ENCODE measurements at places on chromosomes 12 and 14. TPM values are rescaled to one million over a fixed set of nuclear protein-coding genes. Genes with fewer than 3 reads are reported as not detected.

GRCh38 chr14:52103416-52103815 lies 34.6 kb upstream of the NID2 start:
- DNase-seq = no peak

GRCh38 chr12:53244337-53244736 lies 12.3 kb upstream of the RARG start:
- no peak for DNase-seq

GRCh38 chr12:10498042-10498441 lies 7.6 kb upstream of the EIF2S3B start:
- no peak for DNase-seq

- DNase-seq = no peak
These were observed 62.7 kb upstream of the RPH3A start for GRCh38 chr12:112728864-112729263.

DNA sequence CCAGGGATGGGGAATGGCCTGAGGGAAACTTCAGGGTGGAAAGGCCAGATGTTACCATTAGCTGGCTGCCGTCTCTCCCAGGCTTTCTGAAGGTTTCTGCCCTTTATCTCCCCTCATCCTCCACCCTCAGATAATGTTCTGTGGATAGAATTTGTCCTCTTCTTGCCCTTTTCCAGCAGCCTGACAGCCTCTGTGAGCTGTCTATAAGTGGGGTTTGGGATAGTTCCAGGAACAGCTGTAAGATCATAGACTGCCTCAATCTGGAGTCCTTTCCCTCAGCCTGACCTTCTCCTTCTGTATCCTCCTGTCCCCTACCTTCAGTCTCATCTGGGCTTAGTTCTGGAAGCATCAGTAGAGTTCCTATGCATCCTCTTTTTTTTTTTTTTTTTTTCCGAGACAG lies 2.8 kb upstream of the RND1 start:
- DNase-seq = no peak

- DNase-seq = no peak
These were observed 131.4 kb upstream of the CCDC175 start for GRCh38 chr14:59707778-59708561.

- no peak for DNase-seq
These were observed 35.3 kb downstream of the KICS2 start for GRCh38 chr12:64186789-64187188.

CEBPE gene
- not detected for total RNA-seq

DNA sequence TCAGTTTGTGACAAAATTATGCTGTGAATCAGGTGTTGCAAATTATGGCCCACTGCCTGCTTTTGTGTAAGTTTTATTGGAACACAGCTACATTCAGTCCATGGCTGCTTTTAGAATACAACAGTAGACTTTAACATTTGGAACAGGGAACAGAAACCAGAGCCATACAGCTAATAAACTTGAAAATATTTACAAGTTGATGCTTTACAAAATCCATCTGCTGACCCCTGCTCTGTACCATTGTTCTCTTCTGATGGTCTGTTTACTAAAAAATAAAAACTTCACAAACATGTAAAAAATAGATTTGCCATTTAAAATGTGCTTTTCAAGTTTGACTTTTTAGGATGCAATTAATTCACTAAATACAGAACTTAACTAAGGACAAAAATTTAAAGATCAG lies 20.8 kb downstream of the PSMA3 start:
- DNase-seq = no peak

DNA sequence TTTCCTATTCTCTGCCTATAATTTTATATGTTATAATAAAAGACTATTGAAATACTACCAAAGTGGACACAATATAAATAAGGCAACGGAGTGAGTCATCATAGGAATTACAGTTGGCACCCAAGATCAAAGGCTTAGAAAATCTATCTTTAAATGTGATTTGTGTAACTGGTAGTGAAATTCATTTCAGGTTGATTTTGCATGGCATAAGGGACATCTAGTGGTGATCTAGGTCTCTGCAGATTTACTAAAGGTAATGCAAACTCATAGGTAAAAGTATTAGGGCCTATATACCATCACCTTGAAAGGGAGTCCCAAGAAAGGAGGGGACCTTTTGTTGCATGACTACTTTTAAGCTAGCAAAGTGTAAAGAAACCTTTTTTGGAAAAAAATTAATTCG lies 527.2 kb downstream of the NRXN3 start:
- DNase-seq = peak; percentile 7

DNA sequence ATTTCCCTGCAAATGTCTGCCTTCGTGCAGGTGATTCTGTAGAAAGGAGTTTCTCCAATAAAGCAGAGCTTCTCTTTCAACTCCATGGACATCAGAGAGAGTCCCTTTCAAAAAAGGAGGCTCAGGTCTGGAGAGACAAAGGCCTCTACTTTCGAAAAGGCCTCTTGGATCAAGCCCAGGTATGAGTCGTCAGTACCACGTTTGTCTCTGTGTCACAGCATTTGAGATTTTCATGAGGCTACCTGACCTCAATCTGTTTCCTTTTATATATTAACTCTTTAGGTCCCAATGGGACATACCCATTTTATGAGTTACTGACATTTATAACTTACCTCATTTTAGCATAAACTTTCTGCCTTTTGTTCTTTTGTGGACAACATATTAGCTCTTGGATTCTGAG lies 290.8 kb downstream of the RPAP3 start:
- no peak for DNase-seq

DNA sequence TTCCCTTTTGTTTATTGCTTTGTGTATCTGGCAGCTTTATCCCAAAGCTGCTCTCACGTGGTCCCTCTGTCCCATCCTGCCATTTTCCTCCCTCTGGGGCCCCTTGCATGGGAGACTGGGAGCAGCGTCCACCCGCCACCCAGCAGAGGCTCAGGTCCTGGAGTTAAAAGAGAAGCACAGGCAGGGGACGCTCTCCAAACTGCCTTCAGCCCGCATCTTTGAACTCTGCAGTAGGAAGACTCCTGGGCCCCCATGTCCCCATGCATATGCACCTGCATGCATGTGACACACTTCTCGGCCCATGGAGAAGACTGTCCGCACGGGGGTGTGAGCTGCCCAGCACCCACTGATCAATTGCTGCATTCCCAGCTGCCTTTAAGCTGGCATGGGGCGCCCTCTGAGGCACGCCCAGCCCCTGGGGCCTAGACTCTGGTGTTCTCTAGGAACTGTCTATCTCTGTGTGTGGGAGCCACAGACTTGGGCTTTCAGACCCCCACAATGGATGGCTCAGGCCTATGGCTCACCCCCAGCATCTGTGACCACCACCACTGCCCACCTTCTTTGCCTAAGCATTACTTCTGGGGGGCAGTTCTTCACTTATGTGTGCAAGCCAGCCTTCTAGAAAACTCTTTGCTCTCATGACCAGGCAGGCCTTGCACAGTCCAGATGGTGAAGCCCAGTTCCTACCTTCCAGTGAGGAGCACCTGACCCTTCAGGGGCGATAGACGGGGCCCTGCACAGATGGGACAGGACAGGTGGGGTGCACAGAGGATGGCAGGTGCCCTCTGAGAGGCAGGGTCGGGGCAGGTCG lies 96.1 kb upstream of the DIO3 start:
- DNase-seq = no peak

BCL11B gene
- 0.23 TPM for total RNA-seq

GRCh38 chr14:70563869-70564268 lies 29.1 kb upstream of the ADAM20 start:
- DNase-seq = no peak

DNA sequence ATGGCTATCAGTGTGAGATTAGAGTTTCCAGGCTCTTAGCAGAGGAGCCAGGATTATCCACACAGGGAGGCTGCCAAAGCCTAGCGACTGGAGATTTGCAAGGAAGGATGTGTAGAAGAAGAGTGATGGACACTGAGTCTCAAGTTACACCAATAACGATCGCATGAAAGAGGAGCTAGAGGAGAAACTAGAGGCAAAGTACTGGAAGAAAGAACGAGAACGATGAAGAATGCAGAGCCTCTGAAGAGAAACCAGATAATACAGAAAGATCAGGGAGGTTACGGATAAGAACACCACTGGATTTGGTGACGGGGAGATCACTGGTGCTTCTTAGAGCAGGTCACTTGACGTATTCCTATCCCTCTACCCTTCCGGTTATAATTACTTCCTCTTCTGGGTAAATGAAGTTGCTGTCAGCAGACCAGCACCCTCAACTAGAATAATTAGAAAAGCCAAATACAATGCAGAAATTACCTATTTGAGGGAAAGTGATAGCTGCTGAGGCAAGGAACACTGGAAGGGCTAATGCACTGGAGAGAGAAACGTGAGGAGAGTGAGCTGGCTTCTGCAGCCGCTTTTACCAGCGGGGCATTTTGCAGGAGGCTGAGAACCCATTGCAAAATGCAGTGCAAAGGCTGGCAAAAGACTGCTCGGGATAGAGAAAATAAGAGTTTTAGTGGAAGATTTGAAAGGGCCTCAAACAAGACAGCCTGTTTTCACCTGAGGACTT lies 93.1 kb upstream of the HIF1A start:
- no peak for DNase-seq

All from epithelial cell of proximal tubule (primary cell).